ENCODE measurements at places on chromosomes 12 and 14. TPM values are rescaled to one million over a fixed set of nuclear protein-coding genes. Genes with fewer than 3 reads are reported as not detected.

The PLEK2 gene
- 22.0 TPM for total RNA-seq

The A2M gene
- total RNA-seq: 124 TPM

The SMIM41 gene
- total RNA-seq: 0.67 TPM

The LGR5 gene
- total RNA-seq: 0.11 TPM

The KERA gene
- total RNA-seq: not detected

The ACOT6 gene
- not detected for total RNA-seq

The P2RX7 gene
- 1.5 TPM for total RNA-seq

The C2CD5 gene
- 55.7 TPM for total RNA-seq

The MGAT4C gene
- 64.8 TPM for total RNA-seq

The DEPDC4 gene
- total RNA-seq: 0.81 TPM

The HOMEZ gene
- total RNA-seq: 16.5 TPM

The OR11H6 gene
- not detected for total RNA-seq

The IL26 gene
- not detected for total RNA-seq

The FUT8 gene
- total RNA-seq: 31.0 TPM

The ADAM20 gene
- 4.2 TPM for total RNA-seq

The LTBR gene
- total RNA-seq: 215 TPM

The NFE2 gene
- total RNA-seq: 0.56 TPM

The SLC39A9 gene
- 101 TPM for total RNA-seq

The ANG gene
- 17.6 TPM for total RNA-seq

The RBP5 gene
- 2.8 TPM for total RNA-seq

The CLEC12A gene
- not detected for total RNA-seq

The LARP4 gene
- 43.0 TPM for total RNA-seq

The STYK1 gene
- not detected for total RNA-seq

The APOLD1 gene
- 72.7 TPM for total RNA-seq

The TBX3 gene
- 183 TPM for total RNA-seq

The GNB3 gene
- 1.6 TPM for total RNA-seq

The CTSG gene
- total RNA-seq: not detected

The TAS2R8 gene
- not detected for total RNA-seq
